ENCODE measurements at places on chromosomes 7 and 10.

GRCh38 chr7:93226310-93226709 lies at the start of gene HEPACAM2:
TSS of gene HEPACAM2 (minus strand) at chr7:93226469.
- DNase-seq = no peak

DNA sequence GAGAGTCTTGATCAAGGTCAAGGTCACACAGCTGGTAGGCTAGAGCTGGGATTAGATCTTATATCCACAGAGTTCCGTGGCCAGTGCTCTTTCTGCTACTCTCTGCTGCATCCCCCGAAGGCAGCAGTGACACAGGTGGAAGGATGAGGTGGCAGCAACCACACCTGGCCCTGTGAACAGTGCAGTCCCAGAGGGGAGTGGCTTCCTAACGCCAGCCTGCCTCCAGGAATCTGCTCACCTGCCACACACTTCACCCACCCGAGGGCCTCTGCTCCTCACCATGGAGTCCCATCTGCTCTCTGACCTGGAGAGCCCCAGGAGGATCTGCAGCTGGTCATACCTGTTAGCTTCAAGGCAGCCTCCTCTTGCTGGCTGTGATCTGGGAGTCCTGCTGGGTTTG lies 484.2 kb downstream of the PLXNA4 start:
- DNase-seq = no peak

DNA sequence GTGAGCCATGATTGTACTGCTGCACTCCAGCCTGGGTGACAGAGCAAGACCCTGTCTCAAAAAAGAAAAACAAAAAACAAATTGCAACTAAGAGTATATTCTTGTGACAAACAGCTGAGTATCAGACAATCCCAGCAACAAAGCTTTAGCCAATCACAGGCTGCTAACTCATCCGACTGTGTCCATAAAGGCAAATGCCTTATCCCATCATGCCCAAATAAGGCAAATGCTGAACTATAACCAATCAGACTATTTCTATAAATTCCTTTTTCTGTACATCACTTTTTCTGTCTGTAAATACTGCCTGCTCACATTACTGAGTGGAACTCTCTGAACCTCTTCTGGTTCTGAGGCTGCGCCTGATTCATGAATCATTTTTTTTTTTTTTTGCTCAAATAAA lies 37.5 kb upstream of the TAC1 start:
- no peak for DNase-seq

GRCh38 chr7:7932553-7932952 lies 36.0 kb upstream of the GLCCI1 start:
- no peak for DNase-seq

DNA sequence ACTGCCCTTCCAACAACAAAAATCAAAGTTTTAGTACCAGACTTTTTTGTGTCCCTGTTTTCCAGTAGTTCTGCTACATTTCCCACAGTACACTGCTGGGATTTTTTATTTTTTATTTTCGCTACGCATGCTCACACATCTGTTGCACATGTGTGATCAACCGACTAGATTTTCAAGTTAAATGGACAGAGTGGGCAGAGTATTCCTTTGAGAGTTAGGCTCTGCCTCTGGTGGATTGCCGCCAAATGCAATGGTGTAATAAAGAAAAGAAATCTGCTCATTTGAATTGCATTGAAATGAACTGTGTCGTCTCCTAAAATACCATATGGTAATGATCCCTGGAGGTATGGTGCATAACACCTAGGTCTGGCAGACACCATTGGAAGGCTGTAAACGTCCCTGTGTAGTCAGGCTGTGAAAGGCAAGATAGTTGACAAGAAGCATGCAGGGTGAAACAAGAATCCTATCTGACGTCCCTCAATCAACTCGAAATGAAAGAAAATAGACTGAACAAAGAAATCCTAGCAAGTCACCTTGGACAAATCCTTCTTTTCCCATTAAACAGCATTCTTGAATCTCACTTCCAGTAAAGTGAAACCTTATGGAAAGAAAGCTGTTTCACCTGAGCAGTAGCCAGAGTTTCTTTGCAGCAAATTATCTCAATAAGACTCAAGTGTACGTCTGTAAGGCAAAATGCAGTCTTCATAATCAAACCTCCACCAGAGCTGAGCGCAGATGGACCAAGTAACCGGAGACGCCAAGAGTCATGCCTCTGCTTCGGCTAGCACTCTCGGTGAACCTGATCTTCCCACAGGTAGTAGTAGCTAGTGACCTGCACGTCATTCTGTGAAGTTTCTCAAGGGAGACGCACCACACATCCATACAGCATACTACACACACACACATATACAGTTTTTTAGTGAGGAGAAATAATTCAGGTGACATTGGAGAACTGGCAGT lies 357.3 kb downstream of the CRPPA start:
- DNase-seq = no peak

DNA sequence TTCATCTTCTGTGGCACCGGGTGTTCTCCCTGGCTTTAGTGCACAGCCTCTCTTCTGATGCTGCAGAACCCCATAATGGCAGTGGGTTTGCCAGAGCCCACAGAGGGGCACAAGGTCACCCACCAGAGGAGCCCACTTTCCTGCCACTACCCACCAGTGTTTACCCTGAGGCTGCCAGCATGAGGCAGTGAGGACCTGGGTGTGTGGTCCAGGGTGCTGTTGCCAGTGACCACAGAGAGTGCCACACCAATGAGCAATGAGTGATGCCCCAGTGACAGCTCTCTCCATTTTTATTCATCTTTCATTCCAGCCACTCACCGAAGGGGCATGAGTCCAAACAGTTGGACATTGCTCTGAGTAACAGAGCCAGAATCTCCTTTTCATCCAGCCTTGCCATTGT lies 34.8 kb downstream of the MTURN start:
- DNase-seq = peak; percentile 63

DNA sequence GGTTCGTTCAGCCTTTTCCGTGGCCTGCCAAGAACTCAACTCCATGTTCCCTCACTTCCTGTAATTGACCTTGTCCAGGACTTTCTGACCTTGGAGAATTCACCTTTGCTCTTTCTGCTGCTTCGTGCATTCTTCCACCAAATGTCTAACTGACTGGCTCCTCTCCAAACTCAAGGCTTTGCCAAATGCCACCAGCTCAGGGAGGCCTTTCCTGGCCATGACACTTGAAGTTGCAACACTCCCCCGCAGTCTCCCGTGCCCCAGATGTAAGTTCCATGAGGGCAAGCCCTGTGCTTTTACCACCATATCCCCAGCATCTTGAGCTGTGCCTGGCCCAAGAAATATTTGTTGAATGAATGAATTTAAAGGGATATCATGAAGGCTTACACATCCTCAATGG lies 238.4 kb downstream of the ARHGAP21 start:
- no peak for DNase-seq

GRCh38 chr7:159045839-159046238 lies 98.8 kb downstream of the VIPR2 start:
- DNase-seq = no peak

GRCh38 chr7:99392659-99393354 lies 15.6 kb downstream of the PDAP1 start:
- DNase-seq = no peak

GRCh38 chr7:111865430-111865829 lies 303.1 kb upstream of the IMMP2L start:
- DNase-seq = no peak

DNA sequence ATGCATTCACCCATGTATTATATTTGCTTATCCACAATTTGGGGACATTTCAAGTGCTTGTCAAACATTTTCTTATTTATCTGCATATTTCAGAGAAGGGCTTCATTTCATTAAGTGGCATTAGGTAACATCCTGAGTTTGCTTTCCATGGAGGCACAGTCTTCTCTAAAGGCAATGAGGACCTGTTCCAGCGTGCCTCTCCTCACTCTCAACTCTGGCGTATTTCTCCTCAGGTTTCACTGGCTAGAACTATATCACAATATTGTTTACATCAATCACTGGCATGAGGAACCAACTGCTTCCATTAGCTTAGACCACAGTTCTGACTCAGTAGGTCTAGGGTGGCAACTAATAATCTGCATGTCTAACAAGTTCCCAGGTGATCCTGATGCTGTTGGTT lies 177.2 kb downstream of the TAX1BP1 start:
- no peak for DNase-seq

- DNase-seq = no peak
Observed at GRCh38 chr7:136194878-136195277, 217.7 kb upstream of the MTPN start.

DNA sequence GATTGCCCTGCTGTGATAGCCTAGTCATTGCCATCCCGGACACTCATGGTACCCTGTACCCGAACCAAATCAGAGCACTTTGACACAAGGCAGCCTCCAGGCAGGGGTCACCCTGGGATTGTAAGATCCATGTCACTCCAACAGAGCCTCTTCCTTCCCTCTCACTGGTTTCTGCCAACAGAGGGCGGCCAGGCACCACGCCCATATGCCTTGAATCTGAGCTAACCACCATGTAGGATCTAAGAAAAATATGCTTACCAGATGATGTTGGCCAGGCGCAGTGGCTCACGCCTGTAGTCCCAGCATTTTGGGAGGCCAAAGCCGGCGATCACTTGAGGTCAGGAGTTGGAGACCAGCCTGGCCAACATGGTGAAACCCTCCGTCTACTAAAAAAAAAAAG lies 389.2 kb upstream of the KLF6 start:
- no peak for DNase-seq

- no peak for DNase-seq
Observed at GRCh38 chr7:15747301-15747700, 60.8 kb upstream of the MEOX2 start.

- no peak for DNase-seq
Observed at GRCh38 chr7:90618876-90619275, 22.8 kb downstream of the CDK14 start.

- no peak for DNase-seq
Observed at GRCh38 chr7:1748076-1748838, 78.2 kb downstream of the ELFN1 start.

- DNase-seq = peak; percentile 72
Observed at GRCh38 chr10:14553448-14553847, 221.2 kb downstream of the FAM107B start.

GRCh38 chr10:60277656-60278055 lies 112.0 kb downstream of the ANK3 start:
- no peak for DNase-seq

DNA sequence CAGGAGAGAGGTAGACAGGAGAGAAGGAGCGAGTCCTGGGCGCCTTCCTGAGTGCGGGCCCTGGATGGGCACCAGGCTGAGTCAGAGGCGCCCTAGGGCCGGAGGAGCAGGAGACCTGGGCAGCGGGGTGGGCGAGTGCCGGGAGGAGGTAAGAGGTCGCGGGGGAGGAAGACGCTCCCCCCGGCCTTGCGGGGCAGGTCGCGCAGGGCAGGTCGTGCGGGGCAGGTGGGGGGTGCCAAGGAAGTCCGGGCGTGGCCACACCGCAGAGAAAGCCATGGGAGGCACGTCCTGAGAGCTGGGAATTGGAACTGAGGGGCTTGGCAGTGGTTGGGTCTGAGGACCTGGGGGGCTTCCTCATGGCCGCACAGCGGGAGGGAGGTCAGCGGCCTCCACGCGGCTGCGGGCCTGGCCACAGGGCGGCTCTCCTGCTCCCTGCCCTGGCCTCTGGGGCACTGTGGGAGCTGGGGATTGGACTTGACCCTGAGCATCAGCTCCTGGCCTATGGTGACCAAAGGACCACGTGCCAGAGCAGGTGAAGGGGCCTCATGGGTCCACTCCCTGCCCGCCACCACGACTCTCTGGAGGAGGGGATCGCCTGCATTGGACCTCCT lies 935 bp downstream of the MMP21 start:
- no peak for DNase-seq

DNA sequence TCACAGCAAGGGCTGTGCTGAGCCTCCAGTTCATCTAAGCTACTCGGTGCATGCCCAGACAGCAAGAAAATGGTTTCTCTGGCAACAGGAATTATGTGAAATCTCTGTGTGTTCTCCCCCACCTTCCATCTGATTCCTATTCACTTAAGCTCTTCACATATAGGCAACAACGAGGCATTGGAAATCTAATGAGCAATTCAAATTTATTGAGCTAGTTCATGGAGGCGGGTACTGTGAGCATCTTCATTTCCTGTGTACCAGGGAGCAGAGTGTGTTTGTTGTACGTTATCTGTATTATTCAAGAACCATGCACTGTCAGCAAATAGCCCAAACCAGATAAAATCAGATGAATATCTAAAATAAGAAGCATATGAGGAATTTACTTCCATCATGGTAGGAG lies 739.1 kb downstream of the MAGI2 start:
- DNase-seq = no peak

DNA sequence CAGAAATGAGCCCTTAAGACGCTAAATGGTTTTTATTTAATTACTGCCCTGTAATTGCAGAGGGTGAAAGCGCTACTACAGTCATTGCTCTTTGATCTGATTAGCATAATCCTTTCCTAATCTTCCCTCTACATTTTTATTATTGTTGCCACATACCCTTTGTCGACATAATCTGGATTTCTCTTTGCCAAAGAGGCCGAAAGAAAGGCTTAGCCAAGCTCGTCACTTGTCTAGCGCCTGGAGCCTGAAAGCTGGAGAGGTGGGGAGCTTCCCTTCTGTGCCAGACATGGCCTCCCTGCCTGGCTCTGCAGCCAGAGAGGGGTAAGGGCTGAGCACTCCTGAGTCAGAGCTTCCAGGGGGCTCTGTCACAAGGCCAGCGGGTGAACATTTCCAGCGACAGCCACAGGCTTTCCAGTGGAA lies 145.9 kb downstream of the PRKAG2 start:
- no peak for DNase-seq

DNA sequence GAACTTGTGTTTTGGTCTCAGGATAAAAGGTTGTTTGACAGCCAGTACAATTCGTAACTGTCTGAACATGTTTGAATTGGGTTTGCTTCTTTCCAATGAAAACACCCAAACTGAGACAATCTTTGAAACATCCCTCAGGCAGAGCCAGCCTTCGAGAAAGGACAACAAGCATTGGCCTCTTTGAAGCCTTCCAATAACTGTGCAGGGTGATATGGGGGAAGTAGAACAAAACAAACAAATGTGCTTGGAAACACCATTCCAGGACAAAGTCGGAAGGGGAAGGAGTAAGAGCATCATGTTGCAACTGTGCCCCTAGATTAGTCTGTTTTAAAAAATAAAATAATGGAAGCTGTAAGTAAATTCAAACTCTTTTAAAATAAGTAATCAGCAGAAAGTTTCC lies 39.5 kb downstream of the IL2RA start:
- DNase-seq = no peak

- DNase-seq = no peak
Observed at GRCh38 chr7:36301914-36302771, 87.5 kb upstream of the ANLN start.

DNA sequence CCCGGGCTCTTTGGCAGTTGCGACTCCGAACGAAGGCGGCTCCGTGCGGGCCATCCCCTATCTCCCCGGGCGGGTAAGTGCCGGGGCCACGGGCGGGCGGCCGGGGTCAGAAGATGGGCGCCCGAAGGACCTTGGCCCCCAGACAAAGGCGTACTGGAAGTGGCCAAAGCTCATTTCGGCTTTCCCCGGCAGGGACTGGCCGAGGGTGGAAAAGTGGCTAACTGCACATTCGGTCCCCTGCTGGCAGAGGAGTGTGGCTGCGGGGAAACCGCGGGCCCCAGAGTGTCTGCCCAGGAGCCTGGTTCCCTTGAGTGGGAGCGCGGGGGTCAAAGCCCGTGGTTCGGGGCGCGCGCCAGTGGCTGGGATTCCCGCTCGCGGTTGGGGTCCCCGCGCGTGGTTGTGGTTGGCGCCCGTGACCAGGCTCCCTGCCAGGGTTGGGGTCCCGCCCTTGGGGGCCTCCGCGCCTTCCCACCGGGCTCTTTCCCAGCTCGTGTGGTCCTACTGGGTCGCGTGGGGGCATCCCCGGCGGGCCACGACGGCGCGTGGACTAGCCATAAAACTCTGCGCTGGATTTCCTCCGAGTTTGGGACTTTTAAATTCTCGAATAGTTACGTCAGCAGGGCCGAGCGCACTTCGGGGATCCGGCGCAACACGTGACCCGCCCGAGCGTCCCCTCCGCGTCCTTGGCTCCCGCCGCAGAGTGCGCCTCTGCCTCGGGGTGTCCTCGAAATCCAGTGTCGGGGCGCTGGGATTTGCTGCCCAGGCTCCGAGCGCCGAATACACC lies 124.4 kb downstream of the TACC2 start:
- DNase-seq = peak; percentile 77
